ENCODE measurements at places on chromosomes 5 and 9.

DNA sequence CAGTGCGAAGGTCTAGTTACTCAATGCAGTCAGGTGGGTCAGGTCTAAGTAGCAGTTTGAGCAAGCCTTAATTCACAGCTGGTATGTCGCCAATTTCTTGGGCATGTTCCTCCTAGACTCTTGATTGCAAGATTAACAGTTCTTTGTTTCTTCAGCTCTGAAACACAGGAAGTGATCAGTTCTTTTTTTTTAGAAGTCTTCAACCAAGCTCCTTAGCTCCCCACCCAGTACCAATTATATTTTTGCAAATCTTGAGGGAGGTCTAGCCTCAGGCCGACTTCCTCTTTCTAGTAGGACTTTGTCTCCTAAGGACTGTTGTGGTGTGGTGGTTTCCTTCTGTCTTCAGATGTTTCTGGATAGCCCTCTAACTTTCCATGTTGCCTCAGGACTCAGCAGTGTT is 2054.2 kb downstream of the MAT2B start:
- DNase-seq = no peak

- DNase-seq = no peak
These were observed 4.9 kb downstream of the RXFP3 start for GRCh38 chr5:33941090-33941489.

GRCh38 chr5:173291722-173292658 is 36.2 kb downstream of the STC2 start:
- no peak for DNase-seq

GRCh38 chr5:10652606-10653005 is 88.7 kb downstream of the ANKRD33B start:
- DNase-seq = no peak

DNA sequence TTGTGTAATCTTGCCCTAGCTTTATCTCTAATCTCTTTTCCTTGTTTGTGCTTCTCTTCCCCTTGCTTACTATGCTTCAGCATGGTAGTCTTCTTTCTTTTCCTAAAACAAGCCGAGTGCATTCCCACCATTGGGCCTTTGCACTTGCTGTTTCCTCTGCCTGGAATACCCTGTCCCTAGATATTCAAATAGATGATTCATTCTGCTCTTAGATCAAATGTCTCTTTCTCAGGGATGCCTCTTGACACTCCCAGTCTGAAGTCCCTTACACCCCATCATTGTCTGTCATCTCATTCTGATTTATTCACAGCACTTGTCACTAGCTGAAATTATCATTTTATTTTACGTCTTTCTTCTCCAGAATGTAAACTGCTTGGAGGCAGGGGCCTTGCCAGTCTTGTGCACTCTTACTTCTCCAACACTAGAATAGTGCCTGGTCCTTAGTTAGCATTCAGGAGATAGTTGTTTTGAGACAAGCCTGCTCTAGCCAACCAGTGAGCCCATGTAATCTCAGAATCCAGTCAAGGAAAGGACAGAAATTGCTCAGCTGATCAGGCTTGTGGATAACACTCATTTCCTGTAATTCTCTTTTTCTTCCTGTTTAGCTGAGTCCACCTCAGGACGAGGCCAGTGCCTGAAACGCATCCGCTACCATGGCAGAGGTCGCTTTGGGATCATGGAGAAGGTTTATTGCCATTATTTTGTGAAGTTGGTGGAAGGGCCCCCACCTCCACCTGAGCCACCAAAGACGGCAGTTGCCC is 25.4 kb downstream of the MRPL22 start:
- no peak for DNase-seq

DNA sequence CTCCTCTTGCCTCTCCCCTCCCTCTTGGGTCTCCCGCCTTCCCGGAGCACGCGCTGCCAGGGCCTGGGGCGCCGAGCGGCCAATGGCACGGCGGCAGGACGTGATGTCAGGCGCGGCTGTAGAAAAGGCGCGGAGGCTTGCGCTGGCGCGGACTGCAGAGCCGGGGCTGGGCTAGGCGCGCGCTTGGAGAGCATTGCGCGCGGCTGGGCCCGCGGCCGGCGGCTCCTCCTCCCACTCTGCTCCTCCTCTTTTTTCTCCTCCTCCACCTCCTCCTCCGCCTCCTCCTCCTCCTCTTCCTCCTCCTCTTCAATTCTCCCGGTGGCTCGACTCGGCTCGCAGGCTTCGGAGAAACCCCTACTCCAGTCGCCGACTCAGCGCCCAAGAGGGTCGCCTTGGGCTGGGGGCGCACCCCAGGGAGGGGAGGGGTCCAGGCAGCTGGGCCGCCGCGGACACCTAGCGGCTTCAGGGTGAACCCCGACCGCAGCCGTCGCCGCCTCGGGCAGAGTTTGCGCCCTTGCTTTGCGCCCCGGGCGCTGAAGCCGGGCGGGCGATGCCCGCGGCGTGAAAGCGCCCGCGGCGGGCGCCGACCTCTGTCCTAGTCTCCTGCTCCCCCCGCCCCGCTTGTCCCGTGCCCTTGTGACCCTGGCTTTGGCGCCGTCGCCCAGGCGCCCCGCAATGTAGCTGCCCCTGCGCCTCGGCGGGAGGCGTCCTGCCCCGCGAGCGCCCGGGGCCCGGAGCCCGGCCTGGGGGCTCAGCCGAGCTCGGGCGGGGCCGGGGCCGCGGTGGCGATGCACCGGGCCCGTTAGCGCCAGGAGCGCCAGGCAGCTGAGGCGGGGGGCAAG is at the start of gene LHX2:
Gene LHX2, plus strand, starts transcription at position 309 of the 842 bp plus-strand sequence. CDS start 581 bp downstream, outside the sequence.
- DNase-seq = peak; percentile 51

GRCh38 chr9:96418920-96419690 is 935 bp upstream of the ZNF367 start:
- DNase-seq = peak; percentile 64

GRCh38 chr9:133505186-133505830 is 19.5 kb downstream of the MYMK start:
- no peak for DNase-seq

DNA sequence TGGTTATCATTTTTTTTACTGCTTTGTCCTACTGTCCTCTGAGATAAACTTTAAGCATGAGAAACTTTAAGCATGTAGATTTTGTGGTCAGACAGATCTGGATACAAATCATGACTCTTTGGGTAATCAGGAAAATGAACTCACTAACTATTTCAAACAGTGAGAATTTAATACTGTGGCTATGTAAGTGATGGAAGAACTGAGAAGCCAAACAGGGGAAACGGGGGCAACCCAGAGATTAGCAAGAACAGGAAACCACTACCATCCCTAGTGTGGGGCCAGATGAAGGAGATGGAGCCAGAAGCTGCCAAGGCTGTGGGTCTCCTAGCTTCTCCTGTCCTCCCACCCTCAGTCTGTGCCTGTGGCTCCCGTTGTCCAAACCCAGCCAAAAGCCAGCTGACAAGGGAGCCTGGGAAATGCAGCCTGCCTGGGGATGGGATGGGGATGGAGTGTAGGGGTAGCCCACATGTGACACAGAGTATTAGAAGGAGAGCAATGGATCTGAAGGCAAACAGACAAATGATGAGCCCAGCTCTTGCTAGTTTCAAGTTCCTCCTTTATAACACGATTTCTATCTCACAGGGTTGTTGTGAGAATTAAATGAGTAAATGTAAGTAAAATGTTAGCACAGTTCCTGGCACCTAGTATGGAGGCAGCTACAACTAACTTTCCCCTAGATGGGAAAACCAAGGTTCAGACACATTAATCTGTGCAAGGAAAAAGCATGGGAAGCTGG is 27.7 kb upstream of the CDC23 start:
- DNase-seq = no peak

DNA sequence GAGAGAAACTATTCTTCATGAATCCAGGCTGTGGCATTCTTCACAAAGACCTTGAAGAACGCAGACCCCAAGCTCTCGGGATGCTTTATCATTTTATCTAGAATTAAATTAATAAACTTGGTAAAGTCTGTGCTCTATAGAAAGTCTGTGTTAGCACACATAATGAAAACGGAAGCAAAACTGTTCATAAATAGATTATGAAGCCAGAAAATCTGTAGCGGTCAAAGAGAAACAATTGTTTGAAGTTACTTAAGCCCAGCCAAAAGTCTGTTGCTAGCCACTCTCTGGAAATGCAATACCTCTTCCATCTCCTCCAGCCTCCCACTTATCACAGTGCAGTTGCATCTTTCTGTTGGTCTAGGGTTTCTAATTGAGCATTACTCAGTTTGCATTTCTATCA is 375.9 kb downstream of the KIF4B start:
- DNase-seq = no peak

GRCh38 chr9:72524820-72525540 is 3.6 kb downstream of the TMC1 start:
- peak; percentile 60 for DNase-seq

DNA sequence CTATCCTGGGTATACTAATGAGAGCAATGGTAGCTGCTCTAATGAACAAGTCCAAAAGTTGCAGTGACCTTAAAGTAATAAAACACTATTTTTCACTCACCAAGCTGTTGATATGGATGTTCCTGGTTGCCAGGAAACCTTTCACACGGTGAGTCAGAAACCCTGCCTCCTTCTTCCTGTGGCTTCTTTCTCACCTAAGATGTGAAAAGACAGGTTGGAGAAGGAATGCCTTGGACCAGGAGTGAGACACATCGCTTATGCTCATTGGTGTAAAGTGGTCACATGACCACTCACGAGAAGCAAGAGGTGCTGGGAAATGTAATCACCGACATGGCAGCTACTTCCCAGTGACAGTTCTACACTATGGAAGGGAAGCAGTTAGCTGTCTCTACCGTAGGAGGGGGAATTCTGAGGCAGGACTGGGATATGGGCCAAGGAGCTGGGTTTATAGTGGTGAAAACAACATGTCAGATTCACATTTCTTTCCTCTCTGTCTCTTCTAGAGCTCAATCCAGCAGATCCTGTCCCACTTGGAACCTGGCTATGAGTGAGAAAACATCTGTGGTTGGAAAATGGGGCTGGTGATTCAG is 320.4 kb upstream of the KLF4 start:
- no peak for DNase-seq

GRCh38 chr5:170581211-170581610 is 77.4 kb downstream of the KCNIP1 start:
- no peak for DNase-seq

- DNase-seq = no peak
These were observed 29.2 kb upstream of the SEMA4D start for GRCh38 chr9:89527084-89527483.

- no peak for DNase-seq
These were observed 25.6 kb upstream of the TUSC1 start for GRCh38 chr9:25703701-25704357.

DNA sequence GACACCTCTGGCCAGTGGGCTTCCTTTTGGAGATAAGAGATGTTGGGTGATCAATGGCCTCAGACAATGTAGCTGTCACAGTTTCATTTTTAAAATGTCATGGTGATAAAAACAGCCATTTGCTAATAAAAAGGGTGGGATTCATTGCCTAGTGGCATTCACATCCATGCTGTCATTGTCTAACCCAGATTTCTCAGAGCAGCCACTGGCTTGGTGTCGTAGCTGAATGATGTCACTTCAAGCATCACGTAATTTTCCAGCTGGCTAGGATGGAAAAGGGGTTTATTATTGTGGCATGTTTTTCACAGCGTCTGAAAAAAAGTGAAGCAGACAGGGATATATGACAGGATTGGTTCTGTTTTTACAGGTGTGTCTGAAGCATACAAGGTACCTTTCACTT is 184.7 kb downstream of the AOPEP start:
- DNase-seq = no peak

- no peak for DNase-seq
These were observed 5.9 kb upstream of the LRRC14B start for GRCh38 chr5:185095-186070.

DNA sequence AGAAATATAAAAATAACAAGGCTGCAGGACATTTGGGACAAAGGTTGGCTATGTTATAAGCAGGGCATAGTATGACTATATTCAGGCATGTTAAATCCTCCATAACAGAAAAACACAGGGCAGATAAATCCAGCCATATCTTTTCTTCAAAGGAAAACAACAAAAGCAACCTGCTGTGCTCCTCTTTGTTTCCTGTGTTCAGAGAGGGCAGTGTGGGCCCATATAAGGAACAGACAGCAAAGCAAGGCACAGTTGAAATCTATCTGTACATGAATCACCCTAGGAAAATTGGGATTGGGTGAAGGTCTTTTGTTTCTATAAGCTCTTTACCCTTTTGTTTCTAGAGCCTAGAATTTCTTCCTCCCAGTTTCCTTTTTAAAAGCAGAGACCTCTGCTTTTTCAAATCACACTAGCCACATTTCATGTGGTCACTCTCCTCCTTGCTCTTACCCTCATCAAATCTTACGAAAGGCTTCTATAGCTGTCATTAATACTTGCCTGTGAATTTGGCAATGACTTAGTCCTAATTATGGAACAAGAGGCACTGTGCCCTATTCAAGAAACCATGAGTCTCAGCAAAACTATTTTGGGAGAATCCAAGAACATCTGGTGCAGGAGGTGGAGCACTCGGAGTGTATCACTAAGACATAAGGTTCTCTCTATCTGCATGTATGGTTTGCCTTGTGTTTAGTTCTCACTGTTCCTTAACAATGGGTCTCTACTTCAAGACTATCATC is 1.8 kb downstream of the GZMA start:
- DNase-seq = no peak

DNA sequence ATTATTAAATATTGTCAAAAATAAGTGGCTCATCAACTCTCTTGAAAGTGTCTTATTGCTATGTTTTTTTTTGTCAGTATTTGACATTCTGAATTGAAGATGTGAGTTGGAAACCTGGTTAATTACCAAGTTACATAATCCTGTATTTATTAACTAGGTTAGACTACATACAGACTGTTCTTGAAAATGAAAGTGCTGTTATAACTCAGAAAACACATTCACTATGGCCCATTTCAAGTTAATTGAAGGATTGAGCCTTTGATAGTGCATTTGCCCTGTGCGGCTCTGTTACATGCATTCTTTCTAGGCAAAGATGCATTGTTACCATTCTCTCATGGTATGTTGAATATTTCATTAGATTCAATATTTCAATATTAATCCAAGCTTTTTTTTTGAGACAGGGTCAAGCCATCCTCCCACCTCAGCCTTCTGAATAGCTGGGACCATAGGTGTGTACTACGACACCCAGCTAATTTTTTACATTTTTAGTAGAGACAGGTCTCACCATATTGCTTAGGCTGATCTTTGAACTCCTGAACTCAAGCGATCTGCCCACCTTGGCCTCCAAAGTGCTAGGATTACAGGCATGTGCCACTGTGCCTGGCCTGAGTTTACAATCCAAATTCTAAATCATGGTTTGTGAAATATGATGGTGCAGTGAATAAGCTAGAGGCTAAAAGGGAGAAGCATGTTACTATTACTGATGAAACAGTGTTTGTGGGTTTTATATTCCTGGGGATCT is 10.0 kb downstream of the CTNNA1 start:
- DNase-seq = no peak

DNA sequence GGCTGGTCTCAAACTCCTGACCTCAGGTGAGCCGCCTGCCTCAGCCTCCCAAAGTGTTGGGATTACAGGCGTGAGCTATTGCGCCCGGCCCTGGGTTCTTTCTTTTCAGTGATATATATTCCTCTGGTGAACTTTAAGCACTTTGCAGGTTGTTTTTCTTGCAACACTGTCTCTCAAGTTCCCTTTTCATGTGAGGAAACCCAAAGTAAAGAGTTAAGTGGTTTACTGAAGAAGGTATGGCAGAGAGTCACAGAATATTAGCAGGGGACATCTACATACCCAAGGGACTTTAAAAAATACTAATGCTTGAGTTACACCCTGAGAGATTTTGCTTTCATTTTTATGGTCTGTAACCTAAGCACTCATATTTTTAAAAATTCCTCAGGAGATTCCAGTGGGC is 6.7 kb upstream of the GAPT start:
- no peak for DNase-seq

GRCh38 chr5:173326501-173326960 is 1.7 kb downstream of the STC2 start:
- no peak for DNase-seq

GRCh38 chr9:99114846-99115500 is 10.1 kb downstream of the TGFBR1 start:
- DNase-seq = peak; percentile 73

- no peak for DNase-seq
These were observed 16.1 kb downstream of the PCBD2 start for GRCh38 chr5:134920848-134921575.

All from COLO829 (cell line).